ENCODE measurements at places on chromosomes 13 and 19.

DNA sequence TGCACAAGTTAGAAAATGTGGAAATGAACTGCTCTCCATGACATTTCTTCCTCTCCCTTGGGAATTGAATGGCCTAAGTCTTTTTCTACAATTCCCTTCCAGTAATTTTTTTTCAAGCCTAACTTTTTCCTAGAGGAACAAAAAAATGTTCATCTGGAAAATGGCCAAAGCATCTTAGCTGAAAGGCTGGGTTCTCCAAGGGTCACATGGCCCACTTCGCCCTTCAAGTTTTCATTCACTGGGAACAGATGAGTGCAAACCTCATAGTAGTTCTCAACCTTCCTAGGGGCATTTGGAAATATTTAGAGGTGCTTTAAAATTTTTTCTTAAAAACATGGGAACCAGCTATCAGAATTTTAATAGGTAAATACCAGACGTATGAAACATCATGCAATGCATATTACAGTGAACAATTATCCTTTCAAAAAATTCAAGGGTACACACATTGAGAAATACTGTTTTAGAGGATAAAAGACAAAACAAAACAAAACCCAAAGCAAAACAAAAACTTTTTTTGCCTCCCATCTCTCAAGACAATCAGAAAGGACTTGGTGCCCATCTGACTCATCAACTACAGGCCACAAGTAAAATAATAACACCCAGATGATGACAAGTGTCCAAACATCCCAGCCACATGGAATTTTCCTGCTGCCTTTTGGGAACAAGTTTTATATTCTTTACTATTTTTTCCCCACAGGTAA lies 208.8 kb downstream of the SLITRK6 start:
- DNase-seq, result no peak

- no peak for DNase-seq
Observed at GRCh38 chr19:7522923-7523667, 671 bp downstream of the MCOLN1 start.

DNA sequence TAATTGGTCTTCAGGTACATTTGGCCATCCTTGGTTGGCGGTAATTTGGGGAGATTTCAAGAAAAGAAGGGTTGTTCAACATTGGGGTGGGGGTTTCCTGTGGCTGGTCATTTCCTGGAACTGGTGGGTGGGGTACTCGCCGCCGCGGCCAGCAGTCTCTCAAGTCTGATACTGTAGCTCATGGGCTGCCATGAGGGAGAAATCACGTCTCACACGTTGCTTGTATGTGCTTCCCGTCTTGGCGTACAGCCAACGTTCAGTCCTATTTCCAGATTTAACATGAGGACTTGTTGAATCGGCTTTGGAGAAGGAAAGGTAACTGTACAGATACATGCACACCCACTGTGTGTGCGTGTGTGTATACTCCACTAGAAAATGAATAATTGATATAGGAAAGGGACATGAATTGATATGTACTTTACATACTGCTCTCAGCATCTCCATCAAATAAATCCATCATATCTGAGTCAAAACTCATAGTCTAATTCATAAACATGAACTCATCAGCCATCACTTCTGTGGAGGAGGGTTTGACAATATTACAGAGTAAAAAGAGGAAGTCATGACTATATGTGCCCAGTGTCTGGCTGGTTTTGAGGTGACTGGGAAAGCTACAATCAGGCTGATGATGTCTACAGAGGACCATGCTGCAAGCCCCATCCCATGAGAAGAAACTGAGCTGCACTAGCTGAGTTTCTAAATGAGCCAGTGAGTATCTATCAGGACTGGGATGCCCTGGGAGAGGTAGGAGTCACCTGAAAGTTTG lies 418.1 kb downstream of the TSHZ3 start:
- DNase-seq, result no peak

- DNase-seq, result no peak
Observed at GRCh38 chr13:92103689-92104153, 705.3 kb downstream of the GPC5 start.

DNA sequence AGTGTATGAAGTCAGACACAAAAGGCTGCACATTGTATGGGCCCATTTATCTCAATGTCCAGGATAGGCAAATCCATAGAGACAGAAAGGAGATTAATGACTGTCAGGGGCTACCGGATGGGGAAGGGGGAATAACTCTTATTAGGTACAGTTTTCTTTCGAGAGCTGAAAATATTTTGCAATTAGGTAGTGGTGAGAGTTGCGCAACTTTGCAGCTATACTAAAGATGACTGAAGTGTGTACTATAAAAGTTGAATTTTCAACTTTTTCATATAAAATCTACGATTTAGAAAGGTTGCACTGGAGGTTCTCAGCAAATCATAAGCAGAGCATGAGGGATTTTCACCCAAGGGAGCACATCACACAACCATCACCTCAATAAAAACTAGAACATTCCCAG lies 16.1 kb upstream of the SLC15A1 start:
- no peak for DNase-seq

DNA sequence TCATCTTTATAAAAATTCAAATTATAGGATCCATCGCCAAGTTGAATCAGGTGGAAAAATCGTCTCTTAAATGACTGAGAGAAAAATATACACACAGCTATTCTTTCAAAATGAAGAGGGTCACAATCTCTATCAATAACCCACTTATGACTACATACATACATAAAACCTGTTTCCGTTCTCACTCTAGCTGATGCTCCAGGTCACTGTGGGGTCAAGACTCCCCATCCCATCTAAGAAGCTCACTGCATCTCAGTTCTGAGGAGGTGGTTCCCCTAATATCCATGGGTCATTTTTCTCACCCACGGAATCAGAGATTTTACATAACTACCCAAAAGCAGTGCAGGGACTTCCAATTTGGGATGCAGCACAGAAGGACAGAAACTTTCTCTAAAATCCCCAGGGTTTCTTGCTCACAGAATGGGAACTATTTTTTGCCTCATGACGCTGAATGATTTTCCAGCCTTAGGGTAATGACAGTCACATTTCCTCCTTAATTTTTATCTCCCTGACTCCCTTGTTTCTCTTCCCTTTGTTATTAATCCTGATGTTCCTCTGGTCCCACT lies 56.8 kb downstream of the DOCK9 start:
- DNase-seq, result no peak

- DNase-seq, result no peak
Observed at GRCh38 chr19:10593820-10594637, 6.9 kb upstream of the AP1M2 start.

DNA sequence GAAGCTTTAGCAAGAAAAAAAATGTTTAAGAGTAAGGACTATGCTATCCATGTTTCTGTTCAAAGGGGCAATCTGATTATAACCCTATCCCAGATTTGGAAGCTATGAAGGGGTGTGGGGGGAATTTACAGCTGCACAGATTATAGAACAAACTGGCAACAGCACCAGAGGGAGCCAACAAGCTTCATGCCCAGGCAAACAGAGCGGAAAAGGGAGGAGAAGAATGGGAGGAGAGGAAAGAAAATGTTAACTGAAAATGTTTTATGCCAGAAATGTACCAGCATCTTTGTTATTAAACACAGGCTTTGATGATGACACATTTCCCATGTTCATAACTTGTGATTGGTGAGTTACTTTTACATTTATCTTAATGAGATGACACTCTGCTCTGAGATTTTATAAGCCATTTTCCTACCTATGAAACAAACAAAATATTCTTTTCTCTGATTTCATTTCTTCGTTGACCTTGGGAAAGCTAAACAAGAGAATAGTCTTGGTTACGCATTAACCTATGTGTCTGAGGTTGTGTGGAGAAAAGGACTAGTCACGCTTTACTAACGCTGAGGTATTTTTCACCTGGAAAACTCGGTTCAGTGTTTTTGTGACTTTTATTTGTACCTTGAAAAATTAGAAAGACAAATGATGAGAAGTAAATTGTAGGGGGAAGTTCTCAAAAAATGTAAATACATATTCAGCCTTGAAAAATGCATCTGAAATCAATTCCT lies 235.8 kb upstream of the MIR17HG start:
- no peak for DNase-seq

DNA sequence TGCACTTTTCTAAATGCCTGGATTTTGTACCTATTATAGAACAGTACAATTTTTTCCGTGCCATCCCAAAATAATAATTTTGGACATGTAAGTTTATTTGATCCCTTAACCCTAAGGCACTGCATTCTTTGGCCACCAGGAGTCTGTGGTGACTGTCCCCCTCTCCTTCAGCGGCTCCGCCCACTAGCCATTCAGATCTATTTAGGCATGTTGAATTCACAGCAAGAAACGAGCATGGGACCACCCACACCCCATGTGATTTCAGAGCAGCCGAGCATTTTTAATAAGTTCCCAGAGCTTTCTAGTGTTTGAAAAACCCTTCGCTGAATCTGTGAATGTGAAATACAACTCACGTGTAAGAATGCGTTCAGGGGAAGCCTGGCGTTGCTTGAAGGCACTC lies 567.5 kb downstream of the MYO16 start:
- DNase-seq, result no peak

DNA sequence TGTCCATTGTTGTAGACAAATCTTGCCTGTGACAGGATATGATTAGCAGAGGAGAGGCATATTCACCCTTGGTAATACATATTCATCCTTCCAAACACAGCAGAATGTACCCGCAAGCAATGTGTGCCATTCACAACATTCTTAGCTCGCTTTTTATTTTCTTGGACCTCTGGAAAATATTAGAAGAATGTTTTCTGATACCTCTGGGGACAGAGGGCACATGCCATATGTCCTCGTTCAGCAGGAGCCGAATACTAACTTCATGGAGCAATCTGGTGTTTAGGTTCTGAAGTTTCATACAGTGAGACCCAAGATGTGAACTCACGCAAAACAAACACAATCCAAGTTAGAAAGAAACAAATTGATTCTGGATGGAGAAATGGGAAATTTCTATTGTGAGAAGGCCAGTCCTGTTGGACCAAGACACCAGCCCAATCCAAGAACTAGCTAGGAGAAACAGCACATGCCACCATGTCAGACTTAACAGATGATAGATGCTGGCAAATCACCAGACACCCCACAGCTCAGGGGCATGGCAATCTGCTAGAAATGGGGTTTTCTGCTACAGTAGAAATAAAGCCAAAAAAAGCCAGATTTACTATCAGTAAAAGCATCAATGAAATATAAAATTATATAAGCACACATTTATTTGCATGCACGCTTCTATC lies 297.4 kb downstream of the DCLK1 start:
- DNase-seq, result no peak

DNA sequence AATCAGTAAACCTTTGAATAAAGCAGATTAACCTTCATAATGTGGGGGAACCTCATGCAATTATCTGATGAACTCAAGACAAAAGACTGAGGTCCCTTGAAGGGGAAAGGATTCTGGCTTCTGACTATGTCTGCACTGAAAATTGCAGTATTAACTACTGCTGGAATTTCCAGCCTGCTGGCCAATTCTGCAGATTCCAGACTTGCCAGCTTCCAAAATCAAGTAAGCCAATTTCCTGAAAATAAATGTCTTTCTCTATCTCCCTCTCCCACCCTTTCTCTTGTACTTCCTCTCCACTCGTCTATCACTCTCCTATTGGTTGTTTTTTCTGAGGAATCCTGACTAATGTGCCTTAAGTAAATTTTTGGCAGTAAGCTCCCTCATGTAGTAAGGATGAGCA lies 1479.9 kb upstream of the PRR20A start:
- DNase-seq, result no peak

DNA sequence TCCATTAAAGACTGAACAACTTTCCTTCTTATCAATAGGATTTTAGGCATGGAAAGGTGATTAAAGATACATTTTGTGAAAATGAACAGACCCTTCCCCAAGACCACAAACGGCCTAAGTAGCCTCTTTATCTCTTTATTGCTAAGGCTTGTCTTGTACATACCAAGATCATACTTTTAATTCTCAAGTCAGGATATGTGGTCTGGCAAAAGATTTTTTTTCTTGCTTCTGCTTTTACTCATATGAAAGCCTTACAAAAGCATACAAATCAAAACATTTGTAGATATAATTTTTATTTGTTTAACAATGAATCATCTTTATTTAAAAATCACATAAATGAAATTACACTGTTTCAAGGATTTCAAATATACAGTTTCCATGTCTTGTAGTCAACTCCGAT lies 35.8 kb downstream of the TGDS start:
- no peak for DNase-seq

DNA sequence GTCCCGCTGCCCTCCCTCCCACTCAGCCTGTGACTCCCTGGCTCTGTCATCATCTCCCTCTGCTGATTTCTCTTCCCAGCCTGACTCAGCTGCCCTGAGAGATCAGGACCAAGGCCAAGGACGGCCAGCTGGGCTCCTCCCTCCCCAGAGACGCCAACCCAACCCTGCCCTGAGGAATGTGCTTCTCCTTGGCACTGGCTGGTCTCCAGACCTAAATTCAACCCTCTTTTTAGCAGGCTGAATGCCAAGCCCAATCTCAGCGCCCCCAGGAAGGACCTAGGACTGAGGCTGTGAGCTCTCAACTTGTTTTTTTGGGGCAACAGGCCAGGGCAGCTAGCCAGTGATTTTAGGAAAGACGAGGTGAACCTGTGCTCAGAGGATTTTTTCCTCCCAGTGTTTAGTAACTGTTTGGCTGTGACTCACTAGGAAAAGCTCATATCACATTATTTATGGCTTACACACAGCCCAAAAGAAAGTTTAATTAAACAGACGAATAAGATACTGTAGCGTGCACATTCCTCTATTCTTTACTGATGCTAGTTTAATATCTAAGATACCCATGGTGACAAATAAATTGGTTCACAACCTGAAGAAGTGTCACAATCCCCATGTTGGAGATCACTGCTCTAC lies 7.4 kb upstream of the IGFL1 start:
- no peak for DNase-seq

GRCh38 chr13:76029706-76030105 lies 393.6 kb downstream of the LMO7 start:
- no peak for DNase-seq

DNA sequence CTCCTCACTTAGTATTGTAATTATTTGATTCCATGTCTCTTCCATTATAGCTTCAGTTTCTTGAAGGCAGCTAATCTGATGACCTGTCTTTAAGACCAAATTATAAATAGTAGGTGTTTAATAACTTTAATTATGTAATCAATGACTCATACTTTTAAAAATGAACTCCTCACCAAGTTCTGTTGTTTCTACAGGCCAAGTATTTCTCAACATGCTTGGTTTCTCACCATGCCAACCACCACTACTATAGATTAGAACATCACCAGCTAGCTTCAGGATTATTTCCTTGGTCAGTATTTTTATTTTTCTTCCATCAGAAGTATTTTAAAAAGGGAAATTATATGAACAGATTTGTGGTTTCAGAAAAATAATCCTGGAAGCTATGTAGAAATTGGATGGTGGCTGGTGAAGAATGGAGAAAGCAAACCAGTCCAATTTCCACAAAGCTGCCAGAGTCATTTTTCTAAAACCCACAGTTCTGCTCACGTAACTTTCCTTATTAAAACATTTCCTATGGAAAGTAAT lies 237.7 kb upstream of the DACH1 start:
- DNase-seq, result no peak

All from activated naive CD4-positive, alpha-beta T cell treated with Interleukin-2 at 50 U/mL for 16 hours (primary cell).